Dermis microvascular lymphatic vessel endothelial cell (primary cell): ENCODE measurements at places on chromosomes 2 and 18. TPM values are rescaled to one million over a fixed set of nuclear protein-coding genes. Genes with fewer than 3 reads are reported as not detected.

- DNase-seq = no peak
These were observed 40.8 kb upstream of the SCLY start for GRCh38 chr2:238019962-238020361.

DNA sequence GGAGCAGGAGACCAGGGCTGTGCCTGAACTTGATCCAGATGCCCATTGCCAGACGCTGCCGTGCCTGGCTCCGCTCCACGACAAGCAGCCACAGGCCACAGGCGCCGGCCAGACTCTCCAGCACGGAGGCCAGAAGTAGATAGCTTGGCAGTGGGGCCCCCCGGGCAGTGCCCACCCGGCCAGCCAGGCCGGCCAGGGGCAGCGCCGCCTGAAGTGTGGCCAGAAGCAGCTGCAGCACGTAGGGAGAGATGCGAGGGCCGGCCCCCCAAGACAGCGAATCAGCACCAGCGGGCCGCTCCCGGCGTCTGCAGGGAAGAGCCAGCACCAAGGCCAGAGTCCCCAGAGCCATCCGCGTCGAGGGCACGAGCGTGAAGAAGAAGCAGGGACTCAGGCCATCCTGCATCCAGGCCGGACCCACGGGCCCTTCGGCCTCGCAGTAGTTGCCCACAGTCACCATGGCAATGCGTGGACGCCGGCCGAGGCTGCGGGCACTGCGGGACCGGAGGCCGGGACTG is 484 bp downstream of the ABCB6 start:
- no peak for DNase-seq

DNA sequence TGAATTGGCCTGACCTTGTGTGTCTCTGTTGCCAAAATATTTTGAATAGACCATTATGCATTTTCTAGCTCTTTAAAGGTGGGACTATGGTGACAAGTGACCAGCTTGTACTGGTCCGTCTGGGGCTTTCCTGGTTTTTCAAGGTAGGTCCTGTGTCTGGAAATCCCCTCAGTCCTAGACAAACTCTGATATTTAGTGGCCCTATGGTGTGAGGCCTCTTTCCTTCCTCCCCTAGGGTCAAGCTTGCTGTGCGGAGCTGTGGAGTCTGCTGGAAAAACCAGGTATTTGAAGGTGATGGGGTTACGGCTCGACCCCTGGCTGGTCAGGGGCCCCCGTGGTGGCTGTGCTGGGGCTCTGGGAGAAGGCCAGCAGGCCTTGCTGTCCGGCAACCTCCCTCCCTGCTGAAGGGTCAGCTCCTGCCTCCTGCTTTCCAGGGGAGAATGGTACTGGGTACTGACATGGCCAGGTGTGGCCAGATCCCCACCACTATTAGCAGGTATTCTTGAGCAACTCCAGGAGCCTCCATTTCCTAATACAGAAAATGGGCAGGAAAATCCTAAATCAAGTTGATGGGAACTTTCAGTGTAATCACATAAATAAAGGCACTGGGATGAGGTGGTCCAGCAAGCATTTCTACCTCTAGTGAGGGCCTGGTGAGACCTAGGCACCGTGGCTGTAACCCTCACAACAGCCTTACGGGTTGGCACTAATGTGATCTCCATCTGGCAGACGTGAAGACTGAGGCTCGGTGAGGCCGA is 86.2 kb upstream of the HS6ST1 start:
- no peak for DNase-seq

Gene ZNF396
- total RNA-seq = 0.51 and 0.63 TPM in 2 replicates

DNA sequence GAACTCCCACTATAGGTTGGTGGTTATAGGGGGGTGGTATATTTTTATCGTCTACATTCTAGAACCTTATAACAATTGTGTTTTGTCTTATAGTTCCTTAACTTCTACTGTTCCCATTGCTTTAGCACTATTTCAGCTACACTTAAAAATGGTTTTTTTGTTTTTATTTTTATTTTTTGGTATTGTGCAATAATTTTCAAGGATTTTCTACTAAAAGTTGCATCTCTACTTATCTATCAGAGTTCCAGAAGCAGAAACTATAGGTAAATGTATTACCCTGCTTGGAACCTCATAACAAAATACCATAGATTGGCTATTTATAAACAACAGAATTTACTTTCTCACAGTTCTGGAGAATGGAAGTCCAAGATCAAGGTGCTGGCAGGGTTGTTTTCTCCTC is 981.6 kb upstream of the CNTNAP5 start:
- no peak for DNase-seq

GRCh38 chr2:33246432-33246831 is 230.0 kb upstream of the RASGRP3 start:
- DNase-seq = no peak

Gene NEU4
- 0.13 TPM in 1 of 2 replicates, not detected in the other for total RNA-seq
